ENCODE measurements at places on chromosomes 13 and 19. TPM values are rescaled to one million over a fixed set of nuclear protein-coding genes. Genes with fewer than 3 reads are reported as not detected.

Gene RUVBL2
- 72.6 TPM for total RNA-seq

Gene ZNF543
- 9.8 TPM for total RNA-seq

Gene NXNL1
- total RNA-seq: not detected

Gene UBE2L5
- not detected for total RNA-seq

Gene TMEM150B
- total RNA-seq: 1.2 TPM

Gene OR7E24
- not detected for total RNA-seq

Gene DEDD2
- total RNA-seq: 23.7 TPM

Gene ZNF433
- total RNA-seq: 8.9 TPM

Gene KIR2DL3
- not detected for total RNA-seq

Gene CDADC1
- 12.5 TPM for total RNA-seq

Gene CGB7
- 1.9 TPM for total RNA-seq

Gene TBXA2R
- not detected for total RNA-seq

Gene RELB
- total RNA-seq: 8.4 TPM

Gene TNFAIP8L1
- total RNA-seq: 4.3 TPM

Gene LRRC8E
- 4.3 TPM for total RNA-seq

Gene ADGRE1
- not detected for total RNA-seq

DNA sequence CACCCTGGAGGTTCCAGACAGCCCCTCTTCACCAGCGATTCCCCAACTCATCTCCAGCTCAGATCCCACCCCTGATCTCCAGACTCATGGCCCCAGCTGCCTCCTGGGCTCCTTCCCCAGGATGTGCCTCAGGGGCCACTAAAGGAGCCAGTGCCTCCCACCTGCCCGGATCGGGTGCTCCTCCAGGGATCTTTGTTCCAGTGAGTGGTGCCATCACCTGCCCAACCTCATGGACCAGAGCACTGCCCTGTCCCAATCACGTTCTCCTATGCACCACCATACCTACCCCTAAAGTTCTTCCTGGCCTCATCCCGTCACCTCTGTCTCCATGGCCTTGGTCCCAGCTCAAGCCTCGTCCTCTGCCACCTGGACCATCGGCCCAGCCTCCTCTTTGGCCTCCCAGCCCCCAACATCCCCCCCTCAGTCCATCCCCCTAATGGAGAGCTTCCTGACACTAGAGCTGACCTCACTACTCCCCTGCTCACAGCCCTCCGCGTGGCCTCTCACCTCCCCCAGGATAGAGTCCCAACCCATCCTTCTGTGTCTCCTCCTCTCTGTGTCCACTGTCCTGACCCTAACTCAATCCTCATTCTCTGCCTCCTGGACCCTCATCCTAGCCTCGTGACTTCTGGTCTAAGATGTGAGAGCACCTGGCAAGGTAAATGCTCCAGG, 8.8 kb upstream of the GARIN5A start:
- no peak for DNase-seq

GRCh38 chr19:27745978-27746542, 1466.9 kb downstream of the UQCRFS1 start:
- DNase-seq: peak; percentile 27

- DNase-seq: no peak
Measured at GRCh38 chr19:28500982-28501630, 711.8 kb downstream of the UQCRFS1 start.

DNA sequence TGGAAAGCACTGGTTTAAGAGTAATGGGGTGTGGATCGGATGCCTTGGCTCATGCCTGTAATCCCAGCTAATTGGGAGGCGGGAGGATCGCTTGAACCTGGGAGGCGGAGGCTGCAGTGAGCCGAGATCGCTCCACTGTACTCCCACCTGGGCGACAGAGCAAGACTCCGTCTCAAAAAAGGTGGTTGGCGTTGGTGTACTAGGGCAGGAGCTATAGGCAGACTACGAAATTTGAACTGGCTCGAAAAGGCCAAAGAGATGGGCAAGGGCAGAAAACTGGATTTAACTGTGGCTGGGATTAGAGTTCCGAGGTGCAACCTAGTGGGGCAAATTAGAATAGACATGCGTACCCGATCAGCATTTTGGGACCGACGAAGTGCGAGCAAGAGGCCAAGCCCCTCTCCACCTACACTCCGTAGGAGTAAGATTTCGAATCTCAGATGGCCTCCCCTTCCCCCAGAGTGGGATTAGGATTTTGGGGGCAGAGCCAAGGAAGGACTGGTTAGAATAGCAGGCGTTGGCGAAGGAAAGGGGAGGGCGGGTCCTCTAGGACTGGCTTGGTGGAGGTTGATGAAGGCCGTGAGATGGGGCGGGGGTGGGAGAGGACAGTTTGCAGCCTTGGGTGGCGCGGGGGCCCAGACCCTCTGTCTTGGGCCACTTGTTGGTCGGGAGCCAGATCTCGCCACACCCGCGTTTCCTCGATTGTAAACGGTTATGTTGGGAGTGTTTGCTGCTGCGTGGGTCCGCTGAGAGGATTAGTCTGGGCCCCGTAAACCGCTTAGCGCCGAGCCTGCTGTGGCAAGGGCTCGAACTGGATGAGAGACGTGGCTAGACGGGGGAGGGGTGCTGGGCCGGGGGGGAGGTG, 2.0 kb upstream of the INAFM1 start:
- DNase-seq: no peak

DNA sequence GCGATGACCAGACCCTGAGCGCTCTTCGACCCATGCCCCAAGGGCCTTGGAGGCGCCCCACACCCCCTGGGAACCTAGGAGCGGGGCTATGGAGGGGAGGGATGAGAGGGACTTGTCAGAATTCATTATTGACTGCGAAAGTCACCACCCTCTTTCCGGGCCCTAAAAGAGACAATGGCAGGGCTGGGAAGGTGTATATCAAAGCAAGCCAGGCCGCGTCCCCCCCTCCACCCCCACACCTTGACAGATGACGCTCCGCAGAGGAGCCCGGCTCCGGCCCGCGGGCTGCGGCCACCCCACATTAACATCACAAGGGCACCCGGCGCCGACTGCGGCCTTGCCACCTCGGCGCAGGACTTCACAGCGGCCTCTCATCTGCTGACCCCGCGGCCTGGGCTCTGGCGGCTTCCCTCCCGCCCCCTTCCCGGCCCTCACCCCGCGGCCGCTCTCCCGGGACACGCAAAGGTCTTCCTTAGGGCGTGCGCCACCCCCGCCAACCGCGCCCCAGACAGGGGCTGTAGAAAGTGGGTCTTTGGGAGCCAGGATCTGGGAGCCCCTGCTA, 2.4 kb downstream of the CDX2 start:
- peak; percentile 66 for DNase-seq

- DNase-seq: no peak
Measured at GRCh38 chr13:80379245-80379644, 38.3 kb upstream of the SPRY2 start.

- no peak for DNase-seq
Measured at GRCh38 chr19:34888091-34888490, 38.6 kb upstream of the ZNF30 start.

DNA sequence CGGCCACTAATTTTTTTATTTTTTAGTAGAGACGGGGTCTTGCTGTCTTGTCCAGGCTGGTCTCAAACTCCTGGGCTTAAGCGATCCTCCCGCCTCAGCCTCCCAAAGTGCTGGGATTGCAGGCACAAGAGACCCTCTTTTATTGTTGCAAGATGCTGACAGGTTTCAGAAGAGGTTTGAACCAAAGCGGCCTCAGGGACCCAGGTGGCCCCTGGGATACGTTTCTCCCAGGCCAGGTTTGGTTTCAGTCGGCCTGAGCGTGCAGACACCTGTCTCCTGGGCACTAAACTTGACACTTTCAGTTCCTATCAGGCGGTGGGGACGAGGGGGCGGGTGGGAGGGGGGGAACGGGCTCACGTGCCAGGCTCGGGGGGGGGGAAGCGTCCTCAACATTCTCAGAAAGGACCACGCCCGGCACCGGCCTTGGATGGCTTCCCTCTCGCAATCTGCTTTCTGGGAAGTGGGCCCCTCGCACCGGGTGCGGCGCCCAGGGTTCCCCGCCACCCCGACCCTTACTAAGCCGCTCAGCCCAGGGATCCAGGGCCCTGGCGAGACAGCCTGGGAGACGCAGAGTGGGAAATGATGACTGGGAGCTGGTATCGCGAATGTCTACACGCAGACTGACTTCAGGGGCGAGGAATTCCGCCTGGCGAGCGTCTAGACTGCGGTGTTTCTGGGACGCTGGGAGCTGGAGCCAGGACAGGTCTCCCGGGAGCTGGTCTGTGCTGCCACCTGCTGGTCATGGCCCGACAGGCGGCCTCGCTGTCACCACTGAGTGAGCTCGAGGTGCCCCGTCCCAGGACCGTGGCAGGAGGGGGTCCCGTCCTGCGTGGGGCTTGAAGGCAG, 91.6 kb downstream of the GNG7 start:
- DNase-seq: peak; percentile 95

DNA sequence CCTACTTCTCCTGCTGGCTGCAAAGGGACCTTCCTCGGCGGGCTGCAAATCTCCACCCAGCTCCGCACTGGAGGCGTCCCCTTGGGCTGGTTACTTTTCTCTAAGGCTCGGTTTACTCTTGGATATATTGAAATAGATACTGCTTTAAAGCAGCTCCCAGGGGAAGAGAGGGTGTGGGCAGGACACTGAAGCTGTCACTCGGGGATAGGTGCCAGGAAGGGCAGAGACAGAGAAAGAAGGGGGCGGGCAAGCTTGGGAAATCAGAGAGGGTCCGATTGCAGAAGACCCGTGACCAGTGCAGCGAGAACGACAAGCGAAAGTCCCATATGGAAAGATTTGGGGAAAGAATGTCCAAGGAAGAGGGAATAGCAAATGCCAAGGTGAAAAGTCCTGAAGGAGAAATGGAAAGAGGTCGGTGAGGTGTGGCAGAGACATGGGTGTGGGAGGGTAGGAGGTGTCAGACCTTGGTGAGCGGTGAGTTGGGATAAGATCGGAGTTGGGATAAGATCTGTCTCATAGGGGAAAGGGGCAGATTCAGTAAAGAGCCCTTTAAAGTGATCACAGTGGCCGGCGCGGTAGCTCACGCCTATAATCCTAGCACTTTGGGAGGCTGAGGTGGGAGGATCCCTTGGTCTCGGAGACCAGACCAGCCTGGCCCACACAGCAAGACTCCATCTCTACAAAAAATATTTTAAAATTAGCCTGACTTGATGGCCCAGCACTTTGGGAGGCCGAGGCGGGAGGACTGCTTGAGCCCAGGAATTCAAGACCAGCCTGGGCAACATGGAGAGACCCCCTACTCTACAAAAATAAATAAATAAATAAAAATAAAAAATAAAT, 618 bp downstream of the THSD8 start:
- no peak for DNase-seq

DNA sequence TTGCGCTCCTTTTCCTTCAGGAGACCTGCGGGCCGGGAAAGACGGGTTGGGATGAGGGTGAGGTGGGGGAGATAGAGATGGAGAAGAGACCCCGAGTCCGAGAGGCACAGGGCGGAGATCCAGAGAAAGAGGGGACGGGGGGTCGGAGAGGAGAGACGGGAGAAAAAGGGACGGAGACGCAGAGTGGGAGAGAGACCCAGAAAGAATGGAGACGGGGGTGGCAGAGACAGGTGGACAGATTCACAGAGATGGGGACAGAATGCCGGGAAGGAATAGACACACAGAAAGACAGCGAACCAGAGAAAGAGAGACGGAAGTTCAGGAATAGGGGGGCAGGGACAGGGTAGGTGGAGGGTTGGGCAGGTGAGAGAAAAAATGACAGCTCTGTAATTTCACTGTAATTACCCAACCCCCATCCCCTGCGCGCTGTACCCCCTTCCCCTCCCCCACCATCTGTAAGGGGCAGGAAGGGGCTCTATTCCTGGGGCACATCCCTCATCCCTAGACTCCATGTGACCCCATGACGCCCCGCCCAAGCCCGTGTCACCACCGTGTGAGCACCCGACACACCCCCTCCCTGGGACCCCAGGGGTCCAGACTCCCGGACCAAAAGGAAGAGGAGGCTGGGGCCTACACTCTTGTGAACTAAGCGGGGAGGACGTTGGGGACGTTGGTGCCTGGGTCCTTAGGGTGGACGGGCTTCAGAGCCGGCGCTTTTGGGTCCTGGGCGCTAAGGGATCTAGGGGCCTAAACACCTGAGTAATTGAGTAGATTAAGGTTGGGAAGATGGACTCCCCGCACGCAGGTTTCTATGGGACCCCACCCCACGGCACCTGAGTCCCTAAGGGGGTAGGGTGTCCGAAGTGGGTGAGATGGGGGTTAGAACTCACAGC, 967 bp downstream of the DBP start:
- no peak for DNase-seq

- DNase-seq: no peak
Measured at GRCh38 chr19:33390101-33390907, 16.8 kb downstream of the CEBPG start.

GRCh38 chr13:75784003-75784402, 147.9 kb downstream of the LMO7 start:
- no peak for DNase-seq

- DNase-seq: no peak
Measured at GRCh38 chr19:45467115-45467455, 711 bp upstream of the FOSB start.

- DNase-seq: no peak
Measured at GRCh38 chr19:756236-756635, 5.3 kb downstream of the MISP start.

DNA sequence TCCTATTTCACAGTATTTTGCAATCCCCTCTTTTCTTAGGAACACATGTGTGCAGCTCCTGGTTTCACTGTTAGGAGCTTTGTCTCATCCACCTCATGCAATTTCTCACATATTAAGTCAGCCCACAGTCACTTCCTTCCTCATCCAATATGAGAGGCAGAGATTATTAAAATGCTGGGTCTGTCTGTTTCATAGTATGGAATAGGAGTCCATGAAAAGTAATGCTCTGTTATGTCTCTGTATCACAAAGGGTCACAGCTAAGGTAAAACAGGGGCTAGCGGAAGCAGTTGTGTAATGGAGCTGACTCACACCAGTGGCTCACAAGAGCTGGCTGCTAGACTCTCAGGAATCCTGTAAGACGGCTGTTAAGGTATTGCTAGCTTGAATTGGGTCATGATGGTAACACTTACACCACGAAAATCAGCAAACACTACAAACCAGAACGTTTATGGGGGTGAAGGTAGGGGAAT, 216.5 kb downstream of the EFNB2 start:
- no peak for DNase-seq

GRCh38 chr13:58728126-58728525, 1096.6 kb downstream of the PCDH17 start:
- no peak for DNase-seq

GRCh38 chr13:69243366-69243765, 864.3 kb upstream of the ATXN8OS start:
- DNase-seq: no peak

DNA sequence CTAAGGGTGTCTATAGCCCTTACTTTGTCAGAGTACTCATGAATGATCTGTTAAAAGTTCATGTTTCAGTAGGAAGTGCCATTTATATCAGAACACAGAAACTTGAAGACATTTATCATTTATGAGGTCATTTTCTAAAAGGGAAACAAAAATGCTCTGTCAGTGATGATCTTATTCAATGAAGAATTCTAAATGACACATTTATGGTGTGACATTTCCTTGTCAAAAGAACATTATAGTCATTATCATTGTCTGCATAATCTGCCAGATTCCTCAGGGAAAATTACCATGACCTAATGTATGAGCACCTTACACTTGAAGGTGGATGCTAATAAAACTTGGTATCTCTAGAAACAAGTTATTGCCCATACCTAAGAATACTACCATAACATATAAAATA, 853.8 kb upstream of the SLITRK6 start:
- DNase-seq: no peak

GRCh38 chr19:58002384-58003173, at the start of gene ZNF606:
TSS of gene ZNF606 (minus strand) at chr19:58002820. CDS start at chr19:58001319, 1,501 bp downstream.
- peak; percentile 88 for DNase-seq
